ENCODE measurements at places on chromosomes 7 and 10. TPM values are rescaled to one million over a fixed set of nuclear protein-coding genes. Genes with fewer than 3 reads are reported as not detected.

GRCh38 chr7:27774717-27775328 lies 34.9 kb downstream of the TAX1BP1 start:
- H3K27ac ChIP-seq = no peak overlapping the region
- peak; percentile 5 for DNase-seq

Gene FBXL13
- 0.70 TPM for polyA plus RNA-seq

Gene SH2B2
- polyA plus RNA-seq = 1.6 TPM

GRCh38 chr10:50325449-50326171 lies 74.3 kb upstream of the ASAH2 start:
- DNase-seq = no peak
- no peaks in the 10 kb centered on the region for H3K27me3 ChIP-seq
- H3K36me3 ChIP-seq = peaks cover 2% of the 10 kb centered on the region
- H3K4me3 ChIP-seq = no peak overlapping the region
- H3K4me1 ChIP-seq = no peaks in the 10 kb centered on the region
- no peak overlapping the region for H3K27ac ChIP-seq

Gene DPY19L1
- polyA plus RNA-seq = 11.3 TPM

Gene MDFIC
- 14.2 TPM for polyA plus RNA-seq

DNA sequence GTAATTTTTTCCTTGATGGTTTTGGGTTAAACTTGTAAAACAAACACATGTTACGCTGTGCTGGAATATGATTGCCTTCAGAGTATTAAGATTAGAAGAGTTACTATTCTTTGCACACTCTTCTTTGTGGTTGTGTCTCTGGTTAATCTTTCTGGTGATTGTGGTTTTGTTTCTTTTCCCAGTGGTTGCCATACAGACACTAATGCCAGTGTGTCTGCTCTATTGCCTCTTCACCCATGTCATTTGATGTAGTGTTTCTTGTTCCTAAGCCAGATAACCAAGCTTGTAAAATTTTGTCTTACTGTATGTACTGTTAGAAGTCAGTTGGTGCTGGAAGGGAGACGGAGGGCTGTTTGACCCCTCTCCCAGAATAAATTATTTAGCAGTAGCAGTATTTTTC lies 124.8 kb downstream of the PHTF2 start:
- H3K27ac ChIP-seq = no peak overlapping the region
- H3K27me3 ChIP-seq = no peaks in the 10 kb centered on the region
- H3K4me1 ChIP-seq = no peaks in the 10 kb centered on the region
- H3K4me3 ChIP-seq = no peak overlapping the region
- DNase-seq = no peak
- peaks cover 13% of the 10 kb centered on the region for H3K36me3 ChIP-seq
